ENCODE measurements at places on chromosomes 4 and X. TPM values are rescaled to one million over a fixed set of nuclear protein-coding genes. Genes with fewer than 3 reads are reported as not detected.

- no peak for DNase-seq
Observed at GRCh38 chr4:143289370-143289769, 47.3 kb upstream of the GAB1 start.

GRCh38 chr4:98963538-98964433 lies 31.7 kb upstream of the METAP1 start:
- DNase-seq, result no peak

DNA sequence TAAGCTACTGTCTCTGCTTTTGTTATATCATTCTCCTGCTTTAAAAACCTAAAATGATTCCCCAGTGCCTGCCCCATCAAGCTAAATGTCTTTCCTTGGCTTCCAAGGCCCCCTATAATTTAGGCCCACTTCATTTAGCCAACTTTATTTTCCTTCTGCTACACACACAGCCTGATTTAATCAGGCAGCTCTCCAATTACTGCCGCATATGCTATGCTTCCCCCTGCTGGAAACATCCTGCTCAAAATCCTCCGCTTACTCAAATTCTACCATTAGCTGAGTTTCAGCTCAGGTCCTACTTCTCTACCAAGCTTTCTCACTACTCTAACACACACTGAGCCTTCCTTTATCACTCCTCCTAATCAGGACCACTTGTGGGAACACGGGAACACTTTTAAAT lies 17.0 kb downstream of the LAMP2 start:
- DNase-seq, result no peak

DNA sequence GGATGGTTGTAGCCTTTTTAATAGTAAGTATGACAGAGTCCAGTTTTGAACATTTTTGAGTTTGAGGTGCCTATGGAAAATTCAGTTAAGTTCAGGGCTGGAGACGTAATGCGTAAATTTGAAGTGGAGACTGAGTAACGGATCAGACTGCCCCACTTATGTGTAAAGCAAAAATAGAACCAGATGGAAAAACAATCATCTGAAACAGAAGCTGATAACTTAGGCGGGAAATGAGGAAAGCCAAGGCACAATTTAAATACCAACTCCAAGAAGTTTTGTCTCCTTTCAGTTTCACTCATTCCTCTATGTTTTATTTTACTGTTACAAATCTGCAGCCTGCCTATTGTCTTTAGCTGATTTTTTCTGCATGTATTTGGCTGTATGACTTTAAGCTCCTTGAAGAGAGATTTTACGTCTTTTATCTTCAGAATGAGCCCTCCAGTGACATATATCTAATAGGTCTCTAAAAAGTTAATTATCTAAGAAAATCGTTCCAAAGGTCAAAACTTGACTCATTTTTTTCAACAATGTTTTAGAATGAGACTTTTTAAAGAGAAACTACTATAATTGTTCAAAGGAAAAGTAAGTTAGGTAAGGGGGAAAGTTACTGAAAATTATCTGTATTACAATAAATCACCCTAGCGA lies 1.1 kb downstream of the SGCB start:
- DNase-seq, result no peak

- DNase-seq, result no peak
Observed at GRCh38 chr4:181820553-181820952, 422.6 kb upstream of the TENM3 start.

DNA sequence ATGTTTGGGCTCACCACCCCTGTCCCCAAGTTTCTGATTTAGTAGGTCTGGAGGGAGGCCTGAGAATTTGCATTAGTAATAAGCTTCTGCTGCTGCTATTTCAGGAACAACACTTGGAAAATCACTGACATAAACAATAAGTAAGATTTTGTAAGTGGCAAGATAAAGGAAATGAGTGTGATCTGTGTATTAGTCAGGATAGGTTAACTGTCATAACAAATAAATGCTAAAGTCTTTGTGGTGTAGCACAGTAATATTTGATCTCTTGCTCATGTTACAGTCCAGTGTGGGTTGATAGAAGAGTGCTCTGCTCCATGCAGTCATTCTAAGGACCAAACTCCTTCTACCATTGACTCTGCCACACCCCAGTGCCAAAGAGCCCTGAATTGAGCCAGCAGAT lies 67.0 kb downstream of the NHS start:
- DNase-seq, result no peak

- DNase-seq, result no peak
Observed at GRCh38 chr4:153246446-153247115, 42.3 kb downstream of the TRIM2 start.

GRCh38 chrX:131764216-131764615 lies 220.3 kb downstream of the OR13H1 start:
- DNase-seq, result no peak

LDB2 gene
- 4.6 TPM for total RNA-seq

ZFYVE28 gene
- 0.51 TPM for total RNA-seq

TSPAN5 gene
- 14.7 TPM for total RNA-seq

Measured in mesothelial cell of epicardium (in vitro differentiated cells).